Thoracic aorta (tissue), 2 donors: ENCODE measurements at places on chromosomes 16 and 17.

DNA sequence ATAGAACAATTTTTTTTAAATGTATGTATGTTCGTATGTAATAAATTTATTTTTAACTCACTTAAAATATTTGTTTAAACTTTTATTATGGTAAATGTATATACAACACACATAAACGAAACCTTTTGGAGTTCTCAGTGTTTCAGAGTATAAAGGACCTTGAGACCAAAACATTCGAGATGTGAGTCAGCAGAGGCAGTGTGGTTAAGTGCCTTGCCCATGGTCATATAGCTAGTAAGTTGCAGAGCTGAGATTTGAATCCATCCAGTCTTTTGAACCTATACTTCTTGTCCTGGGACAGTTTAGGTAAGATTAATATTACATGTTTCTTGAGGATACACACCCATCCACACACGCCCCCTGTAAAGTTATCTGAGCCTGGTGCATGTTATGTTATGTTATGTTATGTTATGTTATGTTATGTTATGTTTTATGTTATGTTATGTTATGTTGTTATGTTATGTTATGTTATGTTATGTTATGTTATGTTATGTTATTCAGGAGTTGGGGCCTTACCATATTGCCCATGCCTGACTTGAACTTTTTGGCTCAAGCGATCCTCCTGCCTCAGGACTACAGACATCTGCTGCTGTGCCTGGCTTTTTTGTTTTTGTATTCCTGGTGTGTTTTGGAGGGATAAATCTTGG, 41.8 kb downstream of the TNRC6A start:
- DNase-seq: no peak

GRCh38 chr16:84656649-84657048, 8.3 kb downstream of the KLHL36 start:
- DNase-seq: no peak

GRCh38 chr17:21177401-21177800, 36.6 kb downstream of the TMEM11 start:
- DNase-seq: no peak

- DNase-seq: no peak
Measured at GRCh38 chr17:81514489-81514738, 1.8 kb upstream of the ACTG1 start.

GRCh38 chr17:64384253-64385186, 6.1 kb downstream of the PECAM1 start:
- no peak for DNase-seq

DNA sequence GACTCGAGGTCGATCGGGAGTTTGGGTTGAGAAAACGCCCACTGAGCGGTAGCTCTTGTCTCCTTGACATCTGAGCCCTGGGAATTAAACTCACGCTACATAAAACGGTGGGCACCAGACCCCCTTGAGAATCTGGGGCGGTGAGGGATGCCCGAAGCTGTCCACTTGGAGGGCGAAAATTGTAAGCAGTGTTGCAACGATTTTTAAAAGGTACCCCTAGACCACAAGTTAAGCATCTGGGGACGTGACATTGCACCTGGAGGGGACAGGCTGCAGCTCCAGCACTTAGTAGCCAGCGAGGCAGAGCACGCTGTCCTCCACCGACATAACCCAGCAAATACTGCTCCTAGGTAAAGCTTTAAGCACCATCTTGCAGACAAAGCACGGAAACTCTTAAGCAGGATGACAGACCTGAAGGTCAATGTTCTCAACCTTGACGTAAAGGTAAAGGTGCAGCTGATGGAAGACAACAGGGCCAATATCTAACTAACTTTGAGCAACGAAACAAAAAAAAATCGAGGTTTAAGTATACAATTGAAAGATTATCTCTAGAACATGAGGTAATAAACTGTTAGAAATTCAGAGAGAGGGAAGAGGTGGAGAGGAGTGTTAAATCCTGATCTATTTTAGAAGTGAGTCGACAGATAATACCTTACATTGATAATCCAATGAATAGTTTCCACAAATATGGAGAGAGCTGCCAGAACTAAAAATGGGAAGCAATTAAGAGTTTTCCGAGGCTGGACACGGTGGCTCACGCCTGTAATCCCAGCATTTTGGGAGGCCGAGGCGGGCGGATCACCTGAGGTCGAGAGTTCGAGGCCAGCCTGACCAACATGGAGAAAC, 921 bp upstream of the CDR2 start:
- no peak for DNase-seq

GRCh38 chr17:65167566-65167965, 30.4 kb downstream of the RGS9 start:
- DNase-seq: no peak

GRCh38 chr16:12160249-12160648, 183.7 kb downstream of the SNX29 start:
- DNase-seq: no peak

- DNase-seq: no peak
Measured at GRCh38 chr17:76063875-76064546, 8.3 kb downstream of the SRP68 start.

DNA sequence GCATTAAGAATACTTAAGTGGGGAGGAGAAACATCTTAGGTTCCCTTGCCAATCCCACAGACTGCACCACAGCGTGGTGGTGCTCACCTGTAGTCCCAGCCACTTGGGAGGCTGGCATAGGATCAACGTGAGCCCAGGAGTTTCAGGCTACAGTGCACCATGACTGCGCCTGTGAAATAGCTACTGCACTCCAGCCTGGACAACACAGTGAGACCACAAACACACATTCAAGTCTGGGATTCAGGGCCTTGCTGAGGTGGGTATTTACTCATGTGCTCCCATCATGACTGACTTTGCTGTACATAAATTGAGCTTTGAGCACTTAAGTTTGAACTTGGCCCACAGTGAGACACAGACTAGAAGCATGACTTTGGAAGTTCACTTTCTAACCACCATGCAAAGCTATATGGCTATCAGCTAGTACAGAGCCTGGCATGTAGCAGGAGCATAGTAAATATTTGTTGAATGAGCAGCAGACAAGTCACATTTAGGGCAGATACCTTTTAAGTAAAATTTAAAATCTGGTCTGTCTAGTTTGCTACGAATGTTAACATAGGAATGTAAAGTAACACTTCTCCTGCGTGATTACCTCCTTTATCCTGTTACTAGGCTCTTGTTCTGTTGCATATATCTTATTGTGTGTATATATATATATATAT, 33.5 kb downstream of the CEP95 start:
- DNase-seq: no peak

DNA sequence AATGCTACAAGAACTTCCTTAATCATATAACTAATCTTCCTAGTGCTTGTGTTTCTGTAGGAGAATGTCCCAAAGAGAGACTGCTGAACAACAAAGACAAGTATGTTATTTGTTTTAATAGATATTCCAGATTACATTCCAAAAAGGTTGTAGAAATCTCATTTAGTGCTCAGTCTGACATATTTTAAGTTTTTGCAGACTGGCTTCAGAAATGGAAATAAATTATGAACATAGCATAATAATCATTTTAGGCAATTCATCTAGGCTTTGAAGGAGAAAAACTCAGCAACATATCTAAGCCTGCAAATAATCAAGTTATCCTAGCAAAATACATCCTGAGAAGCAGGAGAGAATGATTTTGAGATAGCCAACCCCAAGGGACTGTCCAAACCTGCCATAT, 171.6 kb upstream of the CDH5 start:
- DNase-seq: no peak

DNA sequence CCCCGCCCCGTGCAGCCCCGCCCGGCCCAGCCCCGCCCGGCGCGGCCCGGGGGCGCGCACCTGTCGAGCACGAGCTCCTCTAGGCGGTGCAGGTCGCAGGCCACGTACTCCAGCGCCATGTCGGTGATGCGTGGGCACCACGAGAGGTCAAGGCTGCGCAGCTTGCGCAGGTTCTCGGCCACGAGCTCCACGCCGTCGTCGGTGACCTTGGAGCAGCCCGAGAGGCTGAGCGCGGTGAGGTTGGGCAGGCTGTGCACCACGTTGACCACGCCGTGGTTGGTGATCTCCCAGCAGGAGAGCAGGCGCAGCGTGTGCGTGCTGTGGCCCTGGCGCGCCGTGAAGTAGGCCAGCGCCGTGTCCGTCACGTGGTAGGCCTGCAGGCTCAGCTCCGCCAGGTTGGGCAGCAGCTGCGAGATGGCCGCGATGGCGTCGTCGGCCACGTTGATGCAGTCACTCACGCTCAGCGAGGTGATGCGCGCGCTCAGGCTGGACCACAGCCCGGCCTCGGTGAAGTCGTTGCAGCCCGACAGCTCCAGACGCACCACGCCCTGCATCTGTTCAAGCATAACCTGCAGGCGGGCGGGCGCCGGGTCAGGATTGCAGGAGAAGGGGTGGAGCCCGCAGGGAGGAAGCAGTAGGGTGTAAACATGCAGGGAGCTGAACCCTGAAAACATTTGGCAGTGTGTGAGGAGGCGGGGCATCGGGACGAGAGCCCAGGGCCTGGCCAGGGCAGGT, 5.3 kb upstream of the WDR24 start:
- no peak for DNase-seq

DNA sequence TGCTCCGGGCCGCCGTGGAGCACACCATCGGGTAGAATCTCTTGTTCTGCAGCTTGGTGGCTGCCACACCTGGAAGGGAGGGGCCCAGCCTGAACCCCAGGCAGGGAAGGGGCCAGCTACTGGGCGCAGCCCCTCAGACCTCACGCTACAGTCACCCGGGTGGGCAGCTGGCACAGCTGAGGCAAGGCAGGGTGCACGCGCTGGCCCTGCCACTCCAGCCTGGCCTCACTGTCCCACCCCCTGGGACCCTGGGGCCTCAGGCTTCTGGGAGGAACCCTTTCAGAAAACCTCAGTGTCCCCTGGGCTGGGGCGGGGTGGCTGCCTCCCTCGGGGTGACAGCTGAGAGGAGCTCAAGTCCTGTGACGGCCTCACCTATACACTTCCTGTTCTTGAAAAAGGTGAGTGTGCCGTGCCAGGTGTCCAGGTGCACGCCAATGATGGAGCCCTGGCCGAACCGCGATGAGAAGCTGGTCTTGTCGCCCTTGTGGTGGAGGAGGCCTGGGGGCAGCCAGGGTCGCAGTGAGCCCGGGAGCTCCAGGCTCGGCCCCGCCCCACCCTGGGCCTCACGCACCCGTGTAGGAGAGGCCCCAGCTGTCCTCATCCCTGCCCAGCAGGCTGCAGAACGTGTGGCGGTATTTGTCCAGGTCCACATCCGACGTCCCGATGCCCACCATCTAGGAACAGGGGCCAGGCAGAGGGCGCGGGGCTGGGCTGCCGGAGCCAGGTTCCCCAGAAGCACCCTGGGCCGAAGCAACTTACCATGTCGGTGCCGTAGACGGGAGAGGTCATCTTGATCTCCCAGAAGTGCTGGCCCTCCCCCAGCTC, 4.7 kb upstream of the MRPS34 start:
- no peak for DNase-seq

DNA sequence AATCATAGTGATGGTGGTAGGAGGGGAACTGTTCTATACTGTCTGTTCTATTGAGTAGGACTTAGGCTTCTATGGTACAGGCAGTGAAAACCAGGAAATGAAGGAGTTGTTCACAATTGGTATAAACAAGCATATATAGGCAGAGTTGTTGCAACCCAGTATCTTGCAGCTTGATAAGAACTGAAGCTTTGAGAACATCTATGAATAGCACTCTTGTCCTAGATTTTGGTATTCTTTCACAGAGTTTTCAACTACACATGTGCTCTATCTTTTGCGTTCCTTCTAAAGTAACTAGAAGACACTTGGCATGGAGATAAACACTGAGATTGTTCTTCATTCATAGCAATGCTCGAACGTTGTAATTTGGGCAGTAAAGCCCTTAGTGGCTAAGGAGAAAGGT, 91.8 kb downstream of the KCNJ2 start:
- no peak for DNase-seq

DNA sequence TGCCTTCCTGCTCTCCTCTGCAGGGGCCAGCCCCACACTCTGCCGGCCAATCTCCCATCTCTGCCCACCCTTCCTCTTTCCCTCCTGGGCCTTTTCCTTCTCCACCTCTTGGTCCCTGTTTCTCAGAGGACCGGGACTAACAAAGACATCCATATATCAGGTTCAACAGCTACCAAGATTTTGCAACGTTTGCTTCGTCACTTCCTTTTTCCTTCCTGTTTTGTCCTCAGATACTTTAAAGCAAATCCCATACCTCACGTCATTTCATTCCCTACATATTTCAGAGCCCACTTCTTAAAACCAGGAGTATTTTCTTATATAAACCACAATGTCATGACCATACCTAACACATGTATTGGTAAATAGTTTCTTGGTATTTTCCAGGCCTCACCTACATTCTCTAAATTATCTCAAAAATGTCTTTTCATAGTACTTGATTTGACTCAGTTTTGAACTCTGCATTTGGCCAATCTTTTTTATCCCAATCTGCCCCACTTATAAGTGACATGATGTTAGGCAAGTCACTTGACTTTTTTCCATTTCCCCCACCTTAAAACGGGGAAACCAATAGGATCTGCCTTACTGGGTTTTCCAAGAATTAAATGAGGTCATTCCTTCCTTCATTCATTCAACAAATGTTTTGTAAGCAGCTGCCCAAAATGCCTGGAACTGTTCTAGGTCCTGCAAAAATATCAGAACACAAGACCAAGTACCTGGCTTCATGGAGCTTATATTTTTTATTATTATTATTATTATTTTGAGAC, 7.2 kb upstream of the USP10 start:
- no peak for DNase-seq

DNA sequence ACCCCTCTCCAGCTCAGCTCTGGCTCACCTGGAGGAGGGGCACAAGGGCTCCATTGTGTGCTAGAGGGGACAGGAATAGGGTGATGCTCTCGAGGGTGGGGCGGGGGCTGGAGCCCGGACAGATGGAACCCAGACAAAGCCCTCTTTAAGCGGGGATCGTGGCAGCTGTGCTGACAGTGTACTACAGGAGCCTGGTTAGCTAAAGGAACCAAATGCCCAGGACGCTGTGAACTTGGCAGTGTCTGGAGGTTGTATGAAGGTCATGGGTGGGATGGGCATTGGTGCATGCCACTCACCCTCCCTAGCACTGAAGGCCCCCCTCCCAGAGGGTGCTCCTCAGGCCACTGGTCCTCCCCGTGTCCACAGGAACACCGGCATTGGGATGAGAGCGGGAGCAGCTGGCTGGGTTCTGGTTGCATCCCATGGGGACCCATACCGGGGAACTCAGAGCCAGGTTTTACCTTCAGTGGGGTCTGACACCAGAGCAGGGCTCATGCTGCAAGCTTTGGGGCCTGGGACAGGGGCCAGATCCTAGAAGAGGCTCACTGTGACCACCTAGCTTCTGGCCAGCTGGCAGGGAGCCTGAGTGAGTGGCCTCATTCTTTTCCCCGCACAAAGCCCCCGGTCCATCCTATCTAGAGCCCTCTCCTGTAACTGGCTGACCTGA, 11.9 kb downstream of the KIF19 start:
- no peak for DNase-seq

GRCh38 chr17:67617304-67617899, 100.3 kb upstream of the NOL11 start:
- no peak for DNase-seq

DNA sequence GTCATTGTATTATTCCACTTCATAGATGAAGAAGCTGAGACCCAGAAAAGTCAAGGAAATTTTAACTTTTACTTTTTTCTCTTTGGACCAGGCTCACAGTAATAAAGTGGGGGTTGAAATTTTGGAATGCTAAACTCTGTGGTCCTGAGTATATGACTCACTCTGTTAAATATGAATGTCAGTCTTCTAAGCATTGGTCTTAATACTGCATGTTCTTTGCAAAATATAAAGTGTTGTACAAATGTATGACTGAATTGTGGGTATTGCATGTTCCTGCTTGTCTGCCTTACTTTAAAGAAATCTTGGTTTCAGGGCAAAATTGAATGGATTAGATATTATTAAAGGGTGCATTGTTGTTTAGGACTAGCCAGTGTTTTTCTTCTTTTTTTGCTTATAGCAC, 950.8 kb upstream of the GOT2 start:
- DNase-seq: no peak

GRCh38 chr16:13421726-13422125, 498.2 kb upstream of the ERCC4 start:
- DNase-seq: no peak

GRCh38 chr17:3762922-3763776, 37.8 kb downstream of the ITGAE start:
- no peak for DNase-seq
